ENCODE measurements at places on chromosomes 4 and X. TPM values are rescaled to one million over a fixed set of nuclear protein-coding genes. Genes with fewer than 3 reads are reported as not detected.
A peak's percentile ranks its signal among the peaks of the same experiment; 100 is the strongest.

Gene CENPVL2
- not detected for total RNA-seq

Gene XK
- 1.6 TPM for total RNA-seq

Gene ZNF518B
- total RNA-seq, result 11.1 TPM

Gene RHOXF2B
- total RNA-seq, result not detected

Gene CT45A2
- total RNA-seq, result not detected

Gene CNGA2
- total RNA-seq, result not detected

DNA sequence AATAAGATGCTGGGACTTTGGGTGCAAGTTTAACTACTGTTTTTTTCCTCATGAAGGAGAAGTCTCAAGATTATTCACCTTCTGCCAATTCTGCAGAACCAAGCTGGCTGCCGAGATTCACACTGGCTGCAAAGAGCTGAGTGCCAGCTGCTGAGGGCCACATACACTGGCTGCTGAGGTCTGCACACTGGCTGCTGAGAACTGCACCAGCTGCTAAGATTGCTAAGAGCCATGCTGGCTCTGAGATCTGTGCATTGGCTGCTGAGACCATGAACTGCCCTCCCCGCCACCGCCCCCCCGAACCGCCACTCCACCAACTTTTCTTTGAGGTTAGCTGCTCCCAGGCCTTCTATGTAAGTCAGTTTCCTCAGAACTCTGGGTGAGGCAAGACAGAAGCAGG lies 330.3 kb downstream of the CBLL2 start:
- no peak for DNase-seq

DNA sequence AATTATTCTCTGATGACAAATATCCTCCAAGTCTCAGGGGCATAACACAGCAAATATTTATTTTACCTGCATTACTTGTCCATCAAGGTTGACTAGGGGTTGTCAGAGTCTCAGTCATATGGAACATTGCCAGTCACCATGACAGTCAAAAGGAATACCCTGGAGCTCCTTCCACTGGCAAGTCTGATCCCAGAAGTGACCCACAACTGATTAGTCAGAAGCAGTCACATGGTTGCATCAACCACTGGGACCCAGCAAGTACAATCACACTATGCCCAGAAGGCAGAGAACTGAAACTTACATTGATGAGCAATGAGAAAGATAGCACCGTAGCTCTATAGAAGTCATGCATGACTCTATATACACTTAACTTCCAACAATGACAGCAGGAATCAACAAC lies 41.9 kb upstream of the SOD3 start:
- DNase-seq, result no peak

DNA sequence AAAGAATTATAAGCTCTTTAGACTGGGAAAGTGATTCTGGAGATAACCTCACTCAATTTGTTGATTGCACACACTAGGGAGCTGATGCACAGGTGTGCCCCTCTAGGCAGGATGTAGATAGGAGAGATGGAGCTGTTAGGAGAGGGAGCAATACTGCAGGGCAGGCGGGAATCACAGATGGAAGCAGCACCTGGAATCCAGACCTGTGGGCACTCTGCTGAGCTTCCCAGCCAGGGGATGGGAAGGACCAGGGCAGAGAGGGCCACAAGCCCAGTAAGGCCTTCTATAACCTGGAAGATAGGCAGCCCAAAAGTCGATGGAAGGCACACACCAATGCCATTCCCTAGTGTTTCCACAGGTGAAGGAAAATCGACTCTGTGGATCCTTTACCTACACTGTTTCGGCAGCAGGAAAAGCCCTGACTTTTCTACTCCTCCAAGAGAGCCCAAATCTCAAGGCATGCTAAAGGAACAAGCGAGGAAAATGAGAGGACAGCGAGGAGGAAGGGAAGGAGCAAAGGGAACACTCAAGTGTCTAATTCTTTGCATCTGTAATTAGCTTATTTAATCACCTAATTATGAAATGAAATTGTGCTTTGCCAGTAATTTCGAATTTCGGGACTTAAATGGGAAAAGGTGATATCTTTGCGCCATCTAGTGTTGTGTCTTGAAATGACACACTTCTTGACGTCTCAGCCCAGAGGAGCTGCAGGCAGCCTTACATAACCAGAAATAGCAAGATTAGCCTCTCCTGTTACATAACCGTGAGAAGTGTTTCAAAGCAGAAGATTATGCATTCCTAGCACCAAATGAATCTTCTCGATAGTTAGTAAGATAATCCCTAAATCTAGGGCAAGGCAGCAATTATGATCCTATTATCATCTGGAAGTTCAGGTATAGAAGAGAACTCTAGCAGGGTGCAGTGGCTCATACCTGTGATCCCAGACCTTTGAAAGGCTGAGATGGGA lies 31.0 kb upstream of the TLR3 start:
- no peak for DNase-seq

DNA sequence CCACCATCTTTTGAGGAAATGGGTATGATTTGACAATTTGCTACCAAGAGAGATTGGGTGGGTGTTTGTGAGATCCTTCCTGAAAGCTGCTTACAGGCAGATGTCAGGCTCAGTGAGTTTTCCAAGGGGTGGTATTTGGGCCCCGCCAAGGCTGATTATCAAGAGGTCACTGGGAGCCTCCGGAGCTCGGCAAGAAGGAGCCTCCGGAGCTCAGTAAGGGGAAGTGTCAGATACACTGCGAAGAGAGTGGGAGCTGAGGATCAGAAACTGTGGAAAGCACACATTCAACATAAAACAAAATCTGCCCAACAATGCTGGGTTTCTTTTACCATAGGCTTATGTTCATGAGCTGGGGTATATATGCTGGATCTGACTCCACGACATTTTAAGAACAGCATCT lies 714 bp downstream of the RTL3 start:
- DNase-seq, result no peak

GRCh38 chrX:152884171-152884570 lies 13.7 kb upstream of the ZNF185 start:
- no peak for DNase-seq

DNA sequence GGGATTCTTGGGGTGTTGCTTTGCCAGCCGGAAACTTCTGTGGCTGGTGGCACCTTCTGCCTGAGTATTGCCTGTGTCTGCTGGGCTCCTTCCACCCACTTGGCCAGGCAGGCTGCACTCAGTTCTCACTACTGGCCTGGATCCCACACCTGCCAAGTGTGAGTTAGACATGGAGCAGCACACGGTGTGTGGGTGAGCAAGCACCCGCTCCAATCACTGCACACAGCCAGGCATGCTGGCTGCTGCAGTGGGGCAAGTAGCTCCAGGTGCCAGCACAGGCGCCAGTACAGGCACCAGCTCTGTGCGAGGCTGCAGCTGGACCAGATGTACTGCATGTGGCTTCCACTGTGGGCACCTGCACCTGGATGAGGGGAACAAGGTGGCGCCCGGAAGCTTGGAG lies 23.9 kb downstream of the DCUN1D4 start:
- DNase-seq, result no peak

DNA sequence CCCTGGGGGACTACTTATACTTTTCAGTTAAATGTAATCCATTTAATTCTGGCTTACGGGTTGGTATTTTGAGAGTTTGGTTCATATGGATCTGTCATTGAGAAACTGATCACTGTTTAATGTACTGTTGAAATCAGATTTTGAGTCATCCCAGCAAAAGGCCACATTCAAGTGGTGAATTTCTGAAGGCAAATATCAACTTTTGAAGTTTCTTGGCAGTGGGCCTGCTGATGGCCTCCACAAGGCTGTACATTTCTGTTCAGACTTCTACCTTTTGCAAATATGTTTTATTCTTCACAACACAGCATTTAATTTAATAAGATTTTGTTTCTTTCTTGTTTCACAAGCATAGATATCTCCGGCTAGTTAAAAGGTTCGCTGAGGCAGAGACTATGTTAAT lies 138.7 kb downstream of the PDGFC start:
- DNase-seq, result no peak

- no peak for DNase-seq
Observed at GRCh38 chr4:147839200-147839599, 107.3 kb downstream of the ARHGAP10 start.

DNA sequence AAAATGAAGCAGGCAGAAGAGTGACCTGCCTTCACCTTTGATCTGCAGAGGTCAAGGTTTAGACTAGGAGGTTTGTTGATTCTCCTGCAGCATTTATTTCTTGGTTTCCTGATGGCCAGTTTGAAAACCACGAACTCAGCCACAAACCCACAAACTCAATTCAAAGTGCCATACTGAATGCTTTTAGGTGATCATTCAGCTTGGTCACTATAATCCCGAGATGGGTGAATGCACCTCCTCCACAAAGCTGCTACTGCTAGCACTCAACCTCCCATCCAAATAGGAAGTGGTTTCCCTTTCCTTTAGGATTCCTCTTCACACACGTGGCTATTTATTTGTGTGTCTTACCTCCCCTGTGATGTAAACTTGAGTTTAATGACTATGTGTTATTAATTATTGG lies 225.2 kb downstream of the MID1 start:
- DNase-seq, result no peak

- no peak for DNase-seq
Observed at GRCh38 chr4:8710416-8710815, 117.9 kb downstream of the CPZ start.

GRCh38 chrX:42678133-42678532 lies 99.8 kb downstream of the PPP1R2C start:
- DNase-seq, result peak; percentile 2

DNA sequence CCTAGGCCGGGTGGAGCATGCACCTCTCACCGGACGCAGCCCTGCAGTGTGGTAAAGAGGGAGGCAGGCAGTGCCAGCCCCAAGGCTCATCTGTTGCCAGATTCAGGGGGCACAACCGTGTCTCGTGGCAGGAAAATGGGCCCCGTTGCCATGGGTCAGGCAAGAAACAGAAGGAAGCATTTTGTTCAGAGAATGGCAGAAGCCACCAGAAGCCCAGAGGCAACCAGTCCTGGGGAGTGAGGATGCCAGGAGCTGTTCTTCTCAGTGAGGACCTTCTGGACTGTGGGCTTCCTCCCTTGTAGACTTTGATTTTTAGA lies 12.5 kb upstream of the UVSSA start:
- DNase-seq, result no peak

- no peak for DNase-seq
Observed at GRCh38 chr4:1991596-1992434, 17.0 kb downstream of the NELFA start.

DNA sequence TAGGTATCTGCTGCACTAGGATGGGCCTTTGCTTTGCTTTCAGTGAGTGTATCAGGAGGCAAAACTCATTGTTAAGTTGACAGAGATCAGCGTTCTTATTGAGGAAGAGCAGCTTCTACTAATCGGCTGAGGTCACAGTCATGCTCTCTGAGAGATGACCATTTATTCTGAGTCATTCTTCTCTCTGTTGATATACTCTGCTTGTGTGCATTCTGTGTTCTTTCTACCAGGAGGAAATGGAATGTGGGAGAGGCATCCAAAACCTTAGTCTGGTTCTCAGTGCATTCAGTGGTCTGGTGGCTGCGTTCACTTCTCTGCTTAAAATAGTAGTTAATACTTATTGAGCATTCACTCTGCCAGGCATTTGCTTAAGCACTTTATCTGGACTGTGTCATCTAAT lies 66.2 kb downstream of the RRAGB start:
- no peak for DNase-seq

GRCh38 chr4:162366146-162366545 lies 202.3 kb upstream of the FSTL5 start:
- DNase-seq, result no peak

GRCh38 chr4:10009861-10010500 lies 11.3 kb downstream of the SLC2A9 start:
- no peak for DNase-seq

GRCh38 chrX:51860679-51861078 lies 32.7 kb upstream of the MAGED1 start:
- no peak for DNase-seq

- DNase-seq, result no peak
Observed at GRCh38 chr4:85580489-85580888, 105.5 kb downstream of the ARHGAP24 start.

- no peak for DNase-seq
Observed at GRCh38 chrX:149630681-149631233, 835 bp downstream of the TMEM185A start.

- no peak for DNase-seq
Observed at GRCh38 chr4:81516241-81516640, 44.5 kb upstream of the RASGEF1B start.

GRCh38 chrX:56798866-56799758 lies 70.1 kb downstream of the NBDY start:
- no peak for DNase-seq
